ENCODE measurements at places on chromosomes 13 and 19. TPM values are rescaled to one million over a fixed set of nuclear protein-coding genes. Genes with fewer than 3 reads are reported as not detected.

Gene MIR17HG
- 1.7 TPM for total RNA-seq

Gene ICAM4
- total RNA-seq = not detected

Gene PDCD2L
- 10.8 TPM for total RNA-seq

GRCh38 chr19:19670070-19670551 lies 1.5 kb downstream of the ZNF101 start:
- no peak for DNase-seq

GRCh38 chr19:33005440-33005839 lies 33.4 kb downstream of the FAAP24 start:
- DNase-seq = no peak

DNA sequence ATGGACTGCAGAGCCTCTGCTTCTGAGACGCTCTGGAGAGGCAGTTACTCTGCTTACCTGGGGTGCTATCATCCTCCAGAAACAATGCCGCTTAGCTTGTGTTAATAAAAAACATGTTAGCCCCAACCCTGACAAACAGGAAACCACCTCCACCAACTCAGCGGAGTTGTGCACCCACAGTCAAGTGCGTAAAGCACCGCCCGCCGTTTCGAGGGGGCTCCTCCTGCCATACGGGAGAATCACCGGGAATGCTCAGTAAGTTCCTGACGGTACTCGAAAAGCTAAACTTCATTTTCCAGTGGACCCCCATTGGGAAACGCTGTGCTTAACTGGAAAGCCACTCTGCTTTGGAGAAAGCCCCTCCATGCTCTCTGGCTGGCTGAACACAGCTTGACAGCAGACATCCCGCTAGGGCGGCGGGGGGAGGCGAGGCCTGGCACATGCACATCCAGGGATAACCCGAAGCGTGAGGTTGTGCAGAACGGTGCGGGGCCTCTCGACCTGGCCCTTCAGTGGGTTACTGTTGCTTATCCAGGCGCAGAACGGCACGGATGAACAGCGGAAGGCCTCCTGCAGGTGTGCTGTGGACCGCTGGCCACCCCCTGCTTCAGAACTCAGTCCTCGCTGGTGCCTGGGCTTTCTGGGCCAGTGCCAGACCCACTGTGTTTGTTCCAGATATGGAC lies 17.1 kb downstream of the GAS6 start:
- DNase-seq = no peak

GRCh38 chr13:91699863-91700262 lies 301.4 kb downstream of the GPC5 start:
- DNase-seq = no peak

DNA sequence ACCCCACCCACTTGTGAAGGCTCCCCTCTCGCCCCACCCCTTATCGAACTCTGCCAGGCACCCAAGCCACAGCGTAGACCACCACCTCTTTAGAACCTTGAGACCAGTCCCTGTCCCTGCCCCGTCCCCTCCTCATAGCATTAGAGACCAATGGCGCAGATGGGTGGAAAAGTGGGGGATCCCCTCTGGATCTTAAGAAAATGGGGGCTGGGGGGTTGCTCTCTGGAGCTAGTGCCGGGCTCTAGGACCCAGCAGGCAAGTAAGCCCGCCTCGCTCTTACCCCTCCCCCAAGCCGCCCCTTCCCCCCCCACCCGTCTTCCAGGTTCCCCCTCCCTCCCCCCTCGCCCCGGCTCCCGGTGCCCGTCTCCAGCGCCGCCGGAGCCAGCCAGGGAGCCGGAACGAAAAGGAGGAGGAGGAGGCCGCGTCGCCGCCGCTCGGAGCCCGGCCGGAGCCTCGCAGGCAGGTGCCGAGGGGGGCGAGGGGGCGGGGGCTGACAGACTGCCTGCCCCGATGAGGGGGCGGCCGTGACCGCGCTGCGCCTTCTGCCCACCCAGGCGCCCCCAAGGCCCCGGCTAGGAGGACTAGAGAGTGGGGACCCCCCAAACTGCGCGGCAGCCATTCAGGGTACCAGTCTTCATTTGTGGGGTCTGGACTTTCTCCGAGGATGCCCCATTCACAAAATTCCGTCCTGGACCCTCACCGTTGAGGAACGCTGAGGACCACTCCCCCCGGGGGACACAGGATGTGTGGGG lies at the start of gene SPRED3:
SPRED3 (plus strand) TSS at position 349 of the 752 bp plus-strand sequence. CDS start 1,606 bp downstream, outside the sequence.
- DNase-seq = no peak

- no peak for DNase-seq
These were observed 23.3 kb downstream of the GATAD2A start for GRCh38 chr19:19428746-19429145.

DNA sequence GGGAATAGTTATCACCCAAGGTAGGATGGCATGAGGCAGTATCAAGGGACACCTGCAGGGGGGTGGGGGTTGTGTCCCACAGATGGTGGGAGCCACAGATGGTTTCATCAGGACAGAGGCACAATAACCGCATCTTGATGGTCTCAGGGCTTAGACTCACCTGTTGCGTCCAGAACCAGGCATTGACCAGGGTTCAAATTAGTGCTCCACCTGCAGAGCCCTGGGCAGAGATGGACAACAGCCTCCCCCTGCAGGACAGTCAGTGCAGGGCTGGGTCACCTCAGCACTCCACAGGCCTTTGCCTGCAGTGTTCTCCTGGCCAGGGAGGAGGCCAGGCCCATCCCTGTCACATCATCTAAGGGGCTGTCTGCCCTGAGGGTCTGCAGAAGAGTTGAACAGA lies 14.5 kb upstream of the CEACAM1 start:
- no peak for DNase-seq

Measured in vagina (tissue), 2 donors.